ENCODE measurements at places on chromosomes 12 and 14. TPM values are rescaled to one million over a fixed set of nuclear protein-coding genes. Genes with fewer than 3 reads are reported as not detected.

DNA sequence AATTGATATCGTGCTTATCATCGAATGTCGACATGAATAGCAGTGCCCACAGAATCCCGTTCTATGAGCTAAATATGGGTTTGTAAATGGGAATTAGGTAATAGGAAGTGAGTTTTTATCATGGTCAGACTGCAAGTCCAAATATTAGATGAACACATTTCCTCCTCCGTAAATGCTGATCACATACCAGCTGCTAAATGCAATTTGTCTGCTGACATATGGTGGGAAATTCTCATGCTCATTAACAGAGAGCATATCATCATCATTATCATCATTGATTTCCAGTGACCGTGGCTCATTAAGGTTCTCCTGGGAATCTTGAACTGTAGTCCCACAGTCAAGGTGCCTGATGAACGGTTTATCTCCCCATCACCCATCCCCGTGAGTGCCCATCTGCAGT, 998.8 kb upstream of the TMEM132C start:
- H3K4me1 ChIP-seq, result no peaks in the 10 kb centered on the region
- H3K36me3 ChIP-seq, result no peaks in the 10 kb centered on the region
- H3K27ac ChIP-seq, result no peak overlapping the region
- no peaks in the 10 kb centered on the region for H3K27me3 ChIP-seq
- no peak overlapping the region for H3K4me3 ChIP-seq
- no peak for DNase-seq

- no peaks in the 10 kb centered on the region for H3K36me3 ChIP-seq
- H3K4me3 ChIP-seq, result no peak overlapping the region
- H3K4me1 ChIP-seq, result no peaks in the 10 kb centered on the region
Observed at GRCh38 chr12:38711054-38711453, 194.3 kb downstream of the CPNE8 start.

The PPM1H gene
- 4.1 TPM for total RNA-seq

The BICD1 gene
- 10.8 TPM for total RNA-seq

The GALNT8 gene
- total RNA-seq, result not detected

The RTN1 gene
- 0.46 TPM for total RNA-seq

Data from SJCRH30 (cell line).